Stimulated activated CD4-positive, alpha-beta T cell treated with anti-CD3 and anti-CD28 coated beads, Interleukin-1b, Interleukin-23, amount 100 ng/mL, for 1 hour (primary cell): ENCODE measurements at places on chromosomes 3 and 15.

DNA sequence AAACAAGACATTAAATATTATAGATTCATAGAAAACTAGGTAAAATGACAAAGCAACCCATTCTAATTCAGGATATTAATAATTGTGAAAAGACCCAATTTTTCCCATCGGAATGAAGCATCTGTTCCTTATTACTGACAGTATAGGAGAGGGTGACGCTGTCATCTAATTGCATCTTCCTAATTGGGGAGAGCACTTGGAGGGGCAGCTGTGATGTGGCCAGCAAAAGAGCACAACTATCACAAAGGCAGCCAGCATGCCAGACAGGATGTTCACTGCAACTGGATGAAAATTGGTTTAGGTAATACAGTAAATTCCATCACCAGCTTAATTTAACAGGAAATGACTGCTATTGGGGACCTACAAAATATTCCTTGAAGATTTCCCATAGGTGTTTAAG is 21.9 kb upstream of the MINAR1 start:
- no peak for DNase-seq

DNA sequence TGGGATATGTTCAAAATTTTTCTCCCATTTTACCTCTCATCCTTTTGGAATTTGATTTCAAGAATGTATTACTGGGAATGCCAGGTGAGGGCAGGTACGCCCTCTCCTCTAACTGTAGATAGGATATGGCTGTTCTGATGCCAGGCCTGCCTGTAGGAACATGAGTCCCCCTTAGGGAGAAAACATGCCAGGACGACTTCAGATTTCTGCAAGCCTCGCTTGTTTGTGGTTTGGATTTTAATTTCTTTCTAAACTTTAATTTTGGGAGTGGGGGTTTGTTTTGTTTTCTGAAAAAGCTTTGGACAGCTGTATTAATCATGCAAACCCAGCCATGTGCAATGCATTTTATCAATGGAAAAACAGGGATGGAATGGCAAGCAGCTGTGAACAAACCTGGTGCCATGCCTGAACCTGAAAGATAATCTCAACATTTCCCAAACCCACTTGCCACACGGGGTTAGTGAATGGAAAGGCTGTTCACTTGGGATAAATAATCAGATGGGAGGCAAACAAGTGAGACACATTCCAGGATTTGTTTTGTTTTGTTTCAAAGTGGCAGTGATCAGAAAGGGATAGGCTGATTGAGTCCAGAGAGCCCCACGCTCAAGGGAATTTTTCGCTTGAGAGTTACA is 207.6 kb downstream of the GAP43 start:
- no peak for DNase-seq

GRCh38 chr3:123781138-123781537 is 103.0 kb downstream of the MYLK start:
- no peak for DNase-seq

GRCh38 chr15:63114465-63114864 is 7.2 kb upstream of the LACTB start:
- DNase-seq = no peak
